Nephron progenitor cell (in vitro differentiated cells): ENCODE measurements at places on chromosomes 4 and X.

DNA sequence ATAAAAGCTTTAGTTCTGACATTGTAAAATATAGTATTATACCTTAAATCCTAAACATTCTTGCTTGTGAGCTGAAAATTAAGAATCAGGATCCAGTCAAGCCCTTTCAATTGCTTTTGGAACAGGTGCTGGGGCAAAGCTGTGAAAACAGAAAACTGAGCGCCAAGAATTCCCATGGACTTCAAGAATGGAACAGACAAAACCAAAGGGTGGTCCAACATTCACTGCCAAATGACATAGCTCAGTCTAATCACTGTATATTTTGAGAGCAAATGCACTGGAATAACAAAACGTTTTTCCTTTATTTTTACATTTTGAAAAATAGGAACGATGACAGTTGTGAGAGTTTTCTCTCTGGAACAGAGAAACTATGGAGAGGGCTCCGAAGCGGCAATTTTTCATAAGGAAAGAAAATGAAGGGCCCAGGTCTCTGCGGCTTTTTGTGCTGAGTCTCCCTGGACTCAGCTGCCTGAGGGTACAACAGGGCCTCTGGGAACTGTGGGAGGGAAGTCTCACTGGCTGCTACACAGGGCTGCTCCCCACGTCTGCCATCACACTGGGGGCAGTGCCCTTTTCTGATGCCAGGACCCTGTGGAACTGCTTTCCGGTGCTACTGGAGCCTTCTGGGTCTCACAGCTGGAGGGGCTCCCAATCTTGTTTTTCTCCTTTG, 56.0 kb upstream of the BMPR1B start:
- DNase-seq = no peak

DNA sequence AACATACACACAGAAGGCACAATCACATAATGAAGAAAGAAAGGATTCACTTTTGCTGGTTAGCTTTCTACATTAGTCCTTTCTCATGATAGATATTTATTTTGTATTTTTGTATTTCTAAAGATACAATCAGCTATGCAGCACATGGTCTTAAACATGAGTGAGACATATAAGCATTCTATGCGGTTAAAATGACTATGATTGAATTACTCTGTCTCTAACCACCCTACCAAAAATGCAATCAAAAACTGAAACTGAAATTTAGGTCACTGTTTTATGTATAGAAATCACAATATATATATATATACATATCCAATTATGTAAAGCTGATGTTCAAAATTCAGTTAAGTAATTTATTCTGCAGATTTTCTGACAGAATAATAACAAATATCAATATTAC, 21.9 kb downstream of the CXXC4 start:
- no peak for DNase-seq

GRCh38 chr4:131052646-131053045, 1956.7 kb downstream of the C4orf33 start:
- DNase-seq = no peak

DNA sequence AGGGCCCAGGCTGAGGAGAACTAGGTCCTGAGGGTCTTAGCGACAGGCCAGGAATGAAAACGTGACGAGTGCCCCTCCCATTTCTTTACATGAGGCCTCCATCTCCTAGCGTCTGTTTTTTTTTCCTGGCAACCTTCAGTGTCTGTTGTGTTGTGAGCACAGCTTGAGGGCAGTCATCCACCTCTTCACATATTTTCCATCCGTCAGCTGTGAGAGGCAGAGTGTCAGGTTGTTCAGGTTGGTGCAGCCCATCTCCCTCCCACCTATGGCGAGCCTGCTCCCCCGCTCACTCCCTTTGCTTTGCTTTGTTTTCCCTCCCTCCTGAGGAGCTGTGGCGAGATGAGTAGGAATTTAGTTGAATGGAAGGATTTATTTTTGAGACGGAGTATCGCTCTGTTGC, 51.7 kb upstream of the CHRNA9 start:
- DNase-seq = no peak

GRCh38 chr4:83759611-83760010, 223.7 kb downstream of the GPAT3 start:
- DNase-seq = no peak

DNA sequence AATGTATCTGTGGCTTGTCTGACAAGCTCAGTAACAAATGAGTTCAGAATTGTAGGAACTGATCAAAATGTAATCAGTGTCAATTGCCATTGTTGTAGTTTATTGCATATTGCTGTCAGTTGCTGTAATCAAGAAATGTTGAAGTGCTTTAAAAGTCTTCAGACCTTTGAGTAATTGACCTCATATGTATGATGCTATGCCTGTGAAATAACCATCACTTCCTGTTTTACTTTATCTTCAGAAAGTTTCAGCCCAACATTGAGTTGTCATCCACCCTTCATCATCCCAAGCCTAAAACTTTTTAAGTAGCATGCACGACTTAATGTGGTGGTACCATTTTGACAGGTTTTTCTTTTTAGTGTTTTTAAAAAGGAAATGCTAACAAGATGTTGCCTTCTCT, 212.4 kb downstream of the ARHGAP10 start:
- DNase-seq = no peak

DNA sequence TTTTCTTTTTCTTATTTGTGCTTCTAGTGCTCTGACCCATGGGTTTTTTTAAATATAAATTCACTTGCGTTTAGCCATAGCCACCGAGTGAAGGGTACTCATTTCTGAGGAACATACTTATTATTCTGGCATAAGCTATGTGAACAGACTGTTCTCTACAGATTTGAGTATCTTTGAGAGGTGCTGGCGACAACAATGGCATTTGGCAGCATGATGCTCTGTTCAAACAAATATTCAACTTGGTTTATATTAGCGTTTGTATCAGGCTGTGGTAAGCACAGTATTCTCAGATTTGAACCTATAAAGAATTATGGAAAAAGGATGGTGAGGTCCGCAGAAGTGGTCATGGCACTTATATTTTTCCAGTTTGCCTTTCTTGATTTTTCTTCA, 108.7 kb upstream of the LIMCH1 start:
- no peak for DNase-seq

- DNase-seq = no peak
Observed at GRCh38 chr4:142129931-142130330, 493.5 kb downstream of the IL15 start.

- DNase-seq = peak; percentile 39
Observed at GRCh38 chr4:25065431-25065858, 34.7 kb upstream of the LGI2 start.

DNA sequence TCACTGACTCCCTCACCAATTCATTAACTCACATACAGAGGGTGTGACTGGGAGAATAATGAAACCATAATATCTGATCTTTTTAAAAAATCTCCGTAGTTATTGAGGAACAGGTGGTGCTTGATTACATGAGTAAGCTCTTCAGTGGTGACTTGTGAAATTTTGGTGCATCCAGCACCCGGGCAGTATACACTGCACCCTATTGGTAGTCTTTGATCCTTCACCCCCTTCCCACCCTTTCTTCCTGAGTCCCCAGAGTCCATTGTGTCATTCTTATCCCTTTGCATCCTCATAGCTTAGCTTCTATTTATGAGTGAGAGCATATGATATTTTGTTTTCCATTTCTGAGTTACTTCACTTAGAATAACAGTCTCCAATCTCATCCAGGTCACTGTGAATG, 1143.8 kb downstream of the PCDH19 start:
- DNase-seq = no peak
